ENCODE measurements at places on chromosomes 12 and 14. TPM values are rescaled to one million over a fixed set of nuclear protein-coding genes. Genes with fewer than 3 reads are reported as not detected.

The MGP gene
- 7.6 TPM for polyA plus RNA-seq

The FCF1 gene
- 10.7 TPM for polyA plus RNA-seq

The DDN gene
- 1.3 TPM for polyA plus RNA-seq

The RGS6 gene
- polyA plus RNA-seq: 10.0 TPM

The CCDC88C gene
- 0.17 TPM for polyA plus RNA-seq

The ACSS3 gene
- 0.20 TPM for polyA plus RNA-seq

The NRL gene
- not detected for polyA plus RNA-seq

Measured in Purkinje cell (primary cell).